ENCODE measurements at places on chromosomes 13 and 19. TPM values are rescaled to one million over a fixed set of nuclear protein-coding genes. Genes with fewer than 3 reads are reported as not detected.

Gene PLK5
- total RNA-seq = not detected

Gene CEACAM6
- total RNA-seq = 0.04 TPM

Gene AP1M2
- 117 TPM for total RNA-seq

Gene LILRA1
- not detected for total RNA-seq

Gene CD209
- not detected for total RNA-seq

Gene CDX2
- total RNA-seq = not detected

Gene NCAN
- not detected for total RNA-seq

Gene CAPNS1
- 741 TPM for total RNA-seq

Gene FAM83E
- total RNA-seq = 0.67 TPM

Gene C5AR1
- 0.04 TPM for total RNA-seq

Gene NEK5
- total RNA-seq = 0.07 TPM

Gene CCDC70
- not detected for total RNA-seq

GRCh38 chr13:94121686-94122085, 357.8 kb downstream of the DCT start:
- DNase-seq = no peak

DNA sequence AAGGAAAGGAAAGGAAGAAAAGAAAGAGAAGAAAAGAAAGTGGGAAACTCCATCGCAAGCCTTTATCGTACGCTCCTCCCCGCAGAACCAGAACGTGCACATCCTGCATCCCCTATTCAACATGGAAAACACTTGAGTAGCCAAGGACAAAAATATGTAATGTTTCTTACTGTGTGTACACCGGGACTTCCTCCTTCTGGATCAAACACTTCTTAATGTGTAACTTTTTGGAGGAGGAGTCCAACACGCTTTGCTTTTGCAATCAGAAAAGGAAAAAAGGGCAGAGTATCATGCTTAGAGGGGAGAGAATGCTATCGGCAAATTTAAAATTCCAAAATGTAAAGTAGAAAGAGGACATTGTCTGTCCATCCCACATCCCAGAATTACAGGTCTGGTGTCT, 7.8 kb upstream of the SHFL start:
- no peak for DNase-seq

DNA sequence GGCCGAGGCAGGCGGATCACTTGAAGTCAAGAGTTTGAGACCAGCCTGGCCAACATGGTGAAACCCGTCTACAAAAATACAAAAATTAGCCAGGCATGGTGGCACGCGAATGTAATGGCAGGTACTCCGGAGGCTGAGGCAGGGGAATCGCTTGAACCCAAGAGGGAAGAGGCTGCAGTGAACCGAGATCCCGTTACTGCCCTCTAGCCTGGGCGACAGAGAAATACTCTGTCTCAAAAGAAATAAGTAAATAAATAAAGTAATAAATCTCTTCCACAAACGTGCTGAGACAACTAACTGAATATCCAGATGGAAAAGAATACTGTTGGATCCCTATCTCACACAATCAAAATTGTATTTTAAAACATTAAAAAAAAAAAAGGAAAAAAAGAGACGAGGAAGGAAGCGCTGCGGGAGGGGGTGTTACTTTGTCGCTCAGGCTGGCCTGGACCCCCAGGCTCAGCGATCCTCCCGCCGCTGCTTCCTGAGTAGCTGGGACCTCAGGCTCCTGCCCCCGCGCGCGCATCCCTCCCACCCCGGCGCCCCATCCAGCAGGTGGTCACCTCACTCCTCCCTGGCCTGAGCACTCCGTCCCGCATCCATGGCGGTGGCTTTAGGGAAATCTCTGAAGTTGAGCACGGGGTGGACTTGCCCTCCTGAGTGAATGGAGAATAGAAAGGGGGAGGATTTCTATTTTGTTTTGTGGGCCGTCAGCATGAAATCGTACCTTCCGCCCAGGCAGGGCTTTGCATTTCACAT, 628 bp upstream of the ZNF813 start:
- DNase-seq = no peak

GRCh38 chr13:111318386-111318785, 2.1 kb upstream of the TEX29 start:
- DNase-seq = no peak

DNA sequence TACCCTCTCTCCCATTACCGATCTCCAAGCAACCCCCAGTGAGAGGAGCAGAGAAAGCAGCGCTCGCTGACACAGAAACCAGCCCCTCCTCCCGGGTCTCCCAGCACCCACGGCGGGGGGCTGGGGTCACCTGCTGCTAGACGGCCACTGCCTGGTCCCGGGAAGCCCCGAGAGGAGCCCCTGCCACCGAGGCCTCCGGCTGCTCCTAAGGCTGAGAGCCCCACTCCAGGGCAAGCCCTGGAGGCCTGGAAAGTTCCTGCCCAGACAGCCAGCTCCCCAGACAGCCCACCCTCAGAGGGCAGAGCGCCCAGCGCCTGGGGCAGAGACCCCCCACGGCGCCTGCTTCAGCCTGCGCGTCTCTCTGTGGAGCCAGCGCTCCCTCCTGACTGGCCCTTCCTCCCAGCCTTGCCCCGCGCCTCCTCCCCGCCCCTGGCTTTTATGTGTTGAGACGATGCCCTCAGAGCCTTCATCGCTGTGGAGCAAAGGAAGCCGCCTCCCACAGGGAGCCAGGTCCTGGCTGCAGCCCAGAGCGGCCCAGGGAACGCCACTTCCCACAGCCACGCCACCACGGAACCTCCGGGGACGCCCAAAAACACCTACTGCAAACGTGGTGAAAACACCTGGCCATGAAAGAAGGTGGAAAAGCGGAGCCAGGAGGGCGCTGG, 51.1 kb downstream of the MLLT1 start:
- DNase-seq = no peak

- no peak for DNase-seq
These were observed 334.0 kb downstream of the DIAPH3 start for GRCh38 chr13:59829690-59830089.

GRCh38 chr19:5805462-5806132, 730 bp downstream of the NRTN start:
- no peak for DNase-seq

- no peak for DNase-seq
These were observed 187.7 kb downstream of the RAP2A start for GRCh38 chr13:97621631-97622030.

GRCh38 chr13:102309110-102309509, 92.7 kb downstream of the FGF14 start:
- no peak for DNase-seq

DNA sequence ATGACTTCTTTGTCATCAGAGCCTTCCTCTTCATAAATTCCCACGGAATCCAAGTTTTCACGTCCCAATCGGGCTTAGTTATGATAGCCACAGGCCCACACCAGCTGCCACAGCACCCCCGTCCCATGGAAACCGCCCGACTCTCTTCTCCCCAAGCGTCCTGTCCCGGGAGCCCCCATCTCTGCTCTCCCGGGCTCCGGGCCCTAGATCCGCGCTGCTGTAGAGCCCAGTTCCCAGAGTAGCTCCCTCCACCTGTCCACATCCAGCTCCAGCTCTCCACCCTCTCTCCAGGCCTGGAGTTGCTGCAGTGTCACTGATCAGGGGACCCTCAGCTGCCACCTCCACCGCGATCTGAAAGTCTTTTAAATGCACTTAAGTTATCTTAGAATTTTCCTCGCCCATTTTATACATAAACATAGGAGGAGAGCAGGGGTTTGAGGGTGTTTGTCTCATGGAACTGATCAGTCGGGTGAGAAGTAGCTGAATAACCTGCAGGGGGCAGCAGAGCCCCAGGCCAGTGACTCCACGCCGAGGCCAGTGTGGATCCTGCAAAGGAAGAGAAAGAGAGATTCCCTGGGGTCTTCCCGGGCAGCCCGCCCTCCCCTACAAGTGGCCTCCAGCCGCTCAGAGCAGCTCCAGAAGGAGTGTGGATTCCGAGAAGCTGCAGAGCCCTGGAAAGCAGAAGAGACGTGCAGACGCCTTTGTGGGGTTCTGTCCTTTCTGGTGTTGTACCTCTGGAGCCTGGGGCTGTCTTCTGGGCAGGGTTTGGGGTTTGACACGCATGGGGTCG, 1.1 kb upstream of the ZNF763 start:
- no peak for DNase-seq

GRCh38 chr19:49771674-49772139, 4.9 kb downstream of the AP2A1 start:
- DNase-seq = no peak

DNA sequence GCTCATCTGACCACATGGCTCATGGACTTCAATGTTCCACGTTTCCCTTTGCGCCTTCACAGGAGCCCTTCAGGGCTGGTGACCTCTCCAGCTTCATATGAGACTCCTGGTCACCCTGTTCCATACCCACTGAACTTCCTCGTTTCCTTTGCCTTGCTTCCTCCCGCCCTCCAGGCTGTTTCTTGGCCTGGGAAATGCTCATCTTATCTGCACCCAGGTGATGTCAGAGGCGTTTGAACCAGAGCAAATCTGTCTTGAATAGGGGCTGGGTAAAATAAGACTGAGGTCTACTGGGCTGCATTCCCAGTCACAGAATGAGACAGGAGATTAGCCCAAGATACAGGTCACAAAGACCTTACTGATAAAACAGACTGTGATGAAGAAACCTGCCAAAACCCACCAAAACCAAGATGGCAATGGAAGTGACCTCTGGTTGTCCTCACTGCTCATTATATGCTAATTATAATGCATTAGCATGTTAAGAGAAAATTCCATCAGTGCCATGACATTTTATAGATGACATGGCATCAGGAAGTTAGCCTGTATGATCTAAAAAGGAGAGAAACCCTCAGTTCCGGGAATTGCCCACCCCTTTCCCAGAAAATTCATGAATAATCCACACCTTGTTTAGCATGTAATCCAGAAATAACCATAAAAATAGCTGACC, 102.7 kb downstream of the DCLK1 start:
- DNase-seq = no peak

DNA sequence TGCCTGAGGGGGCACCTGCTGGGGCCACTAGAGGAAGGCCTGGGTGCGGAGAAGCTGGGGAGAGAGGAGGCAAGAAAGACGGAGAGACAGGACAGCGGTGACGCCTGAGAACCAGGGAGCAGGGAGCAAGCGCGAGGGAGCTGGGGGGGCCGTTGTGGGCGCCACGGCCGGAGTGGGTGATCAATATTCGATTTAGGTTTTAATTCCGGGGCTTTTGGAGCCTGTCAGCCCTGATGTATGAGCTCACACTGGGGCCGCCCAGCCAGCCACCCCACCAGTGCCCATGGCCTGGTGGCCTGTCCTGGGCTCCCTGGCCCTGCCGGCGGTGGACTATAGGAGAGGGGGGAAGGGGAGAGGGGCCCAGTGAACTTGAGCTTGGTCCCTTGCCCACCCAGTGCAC, 8.7 kb upstream of the ERFL start:
- no peak for DNase-seq

DNA sequence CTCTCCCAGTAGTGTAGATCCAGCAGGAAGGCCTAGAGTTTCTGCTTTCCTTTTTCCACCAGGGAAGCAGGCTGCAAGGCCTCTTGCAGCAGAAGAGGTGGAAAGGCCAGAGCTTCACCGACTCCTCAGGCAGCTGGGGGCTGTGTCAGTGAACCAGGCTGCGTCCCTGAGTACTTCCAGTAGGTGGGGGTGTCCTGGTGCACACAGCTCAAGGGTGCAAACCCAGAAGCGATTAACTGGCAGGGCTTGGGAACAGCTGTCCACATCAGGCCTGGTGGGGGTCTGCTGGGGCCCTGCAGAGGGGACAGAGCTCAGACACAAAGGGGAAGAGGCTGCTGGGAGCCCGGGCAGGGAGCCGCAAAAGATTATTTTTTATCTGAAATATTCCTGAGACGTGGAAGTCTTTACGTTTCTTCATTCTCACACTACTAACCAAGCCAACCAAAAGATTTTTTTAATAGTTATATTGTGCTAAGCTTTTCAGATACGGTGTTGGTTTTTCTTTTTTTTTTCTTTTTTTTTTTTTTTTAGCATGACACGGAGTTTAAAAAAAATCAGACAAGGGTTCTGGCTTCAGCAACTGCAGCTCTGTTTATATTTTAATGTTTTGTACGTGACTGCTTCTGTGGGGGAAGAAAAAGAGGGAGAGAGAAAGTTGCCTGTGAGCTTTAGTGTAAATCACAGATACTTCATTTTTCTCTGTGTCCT, 11.0 kb downstream of the TSHZ3 start:
- no peak for DNase-seq

GRCh38 chr13:22227895-22228294, 557.0 kb downstream of the FGF9 start:
- no peak for DNase-seq

- DNase-seq = peak; percentile 35
These were observed 11.0 kb downstream of the MOB3A start for GRCh38 chr19:2084993-2085720.

DNA sequence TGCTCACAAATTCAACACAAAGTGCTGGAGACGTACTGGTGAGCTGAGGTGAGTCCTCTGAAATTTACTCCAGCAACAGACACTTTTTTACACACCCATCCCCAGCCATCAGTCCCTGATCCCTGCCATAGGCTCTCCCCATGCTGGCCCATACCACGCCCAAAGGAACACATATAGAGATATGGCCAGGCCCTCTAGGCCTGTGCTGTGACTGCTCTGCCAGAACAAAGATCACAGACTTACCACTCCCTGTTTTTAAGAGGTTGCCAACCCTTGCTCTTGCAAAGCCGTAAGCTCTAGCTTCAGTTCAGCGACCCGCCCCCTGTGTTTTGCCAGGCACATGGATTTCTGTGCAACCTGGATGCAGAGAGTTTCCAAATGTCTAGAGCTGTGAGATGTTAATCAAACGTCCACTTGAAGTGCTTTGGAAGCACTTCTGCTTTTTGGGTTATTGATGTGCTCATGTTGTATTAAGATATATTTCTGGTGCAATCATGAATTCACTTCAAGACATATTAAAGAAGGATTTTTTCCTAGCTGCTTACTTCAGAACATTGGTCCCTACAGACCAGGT, 59.7 kb downstream of the DLEU7 start:
- DNase-seq = no peak

- DNase-seq = no peak
These were observed 17.4 kb downstream of the CCDC70 start for GRCh38 chr13:51879133-51879532.

DNA sequence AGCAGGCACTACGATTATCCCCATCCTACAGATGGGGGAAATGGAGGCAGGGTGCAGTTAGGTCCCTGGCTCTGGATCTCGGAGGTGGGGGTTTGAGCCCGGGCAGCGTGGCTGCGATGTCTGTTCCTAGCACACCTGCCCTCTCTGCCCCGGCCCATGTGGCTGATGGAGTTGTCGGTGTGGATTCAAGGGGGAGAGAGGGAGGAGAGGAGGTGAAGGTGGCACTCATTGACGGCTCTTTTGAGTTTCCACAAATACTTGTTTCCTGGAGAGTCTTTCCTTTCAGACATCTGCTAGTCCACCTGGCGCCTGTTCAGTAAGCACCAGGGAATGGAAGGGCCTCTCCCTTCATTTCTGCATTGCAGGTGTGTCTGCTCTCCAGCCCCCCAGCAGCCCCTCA, 69.9 kb downstream of the ARHGEF18 start:
- no peak for DNase-seq

GRCh38 chr19:14412324-14412995, 6.7 kb downstream of the DDX39A start:
- no peak for DNase-seq

DNA sequence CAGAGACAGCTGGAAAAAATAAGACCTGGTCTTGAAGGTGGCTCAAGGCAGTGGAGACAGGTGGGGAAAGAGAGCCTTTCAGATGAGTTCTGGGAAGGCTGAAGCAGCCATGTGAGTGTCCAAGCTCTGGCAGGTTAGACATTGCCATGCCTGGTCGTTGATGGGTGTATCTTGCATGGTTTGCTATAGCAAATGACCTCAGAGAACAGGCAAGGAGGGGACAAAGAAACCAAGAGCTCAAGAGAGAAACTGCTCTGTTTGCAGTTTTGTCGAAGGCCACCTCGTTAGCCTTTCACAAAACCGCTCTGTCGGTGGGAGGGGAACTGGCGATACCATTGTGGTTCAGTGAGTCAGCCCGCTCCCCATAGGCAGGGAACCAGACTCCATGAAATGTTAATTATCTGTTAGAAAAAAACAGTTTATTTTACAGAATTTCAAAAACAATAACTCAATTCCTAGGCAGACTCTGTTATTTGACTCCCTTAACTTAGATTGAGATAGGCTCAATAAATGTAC, 82.8 kb upstream of the ARGLU1 start:
- no peak for DNase-seq

Measured in foreskin keratinocyte (primary cell).